ENCODE measurements at places on chromosomes 2 and 18. TPM values are rescaled to one million over a fixed set of nuclear protein-coding genes. Genes with fewer than 3 reads are reported as not detected.

ALPP gene
- total RNA-seq = 5.3 TPM

DTNB gene
- 9.3 TPM for total RNA-seq

SERTAD2 gene
- 12.0 TPM for total RNA-seq

REG3A gene
- total RNA-seq = not detected

DCDC2C gene
- not detected for total RNA-seq
